Airway epithelial cell (primary cell): ENCODE measurements at places on chromosomes 2 and 18. TPM values are rescaled to one million over a fixed set of nuclear protein-coding genes. Genes with fewer than 3 reads are reported as not detected.

Gene DIS3L2
- 18.0 and 25.2 TPM in 2 replicates for total RNA-seq

Gene ACKR3
- total RNA-seq = 23.9 and 32.2 TPM in 2 replicates

Gene CYP27C1
- 1.1 and 1.7 TPM in 2 replicates for total RNA-seq

Gene SERPINB11
- total RNA-seq = 0.05 and 0.35 TPM in 2 replicates

Gene CTIF
- 8.6 and 11.5 TPM in 2 replicates for total RNA-seq

Gene FAM237A
- not detected in 2 replicates for total RNA-seq

Gene SMCHD1
- 15.0 and 24.1 TPM in 2 replicates for total RNA-seq

Gene NAGK
- 94.1 and 102 TPM in 2 replicates for total RNA-seq

Gene FTCDNL1
- total RNA-seq = 0.09 TPM in 1 of 2 replicates, not detected in the other

Gene GRB14
- 0.98 and 2.7 TPM in 2 replicates for total RNA-seq

Gene BBS5
- total RNA-seq = 3.5 and 4.3 TPM in 2 replicates

Gene DNAJC5G
- total RNA-seq = not detected in 2 replicates

Gene CYRIA
- 0.84 and 1.1 TPM in 2 replicates for total RNA-seq

Gene SLC39A6
- 55.2 and 75.3 TPM in 2 replicates for total RNA-seq

Gene COLEC12
- total RNA-seq = not detected in 2 replicates

Gene CYS1
- 0.28 TPM in 1 of 2 replicates, not detected in the other for total RNA-seq

Gene DSG3
- 165 and 218 TPM in 2 replicates for total RNA-seq

Gene DLX2
- total RNA-seq = 0.56 and 0.92 TPM in 2 replicates

Gene MFF
- total RNA-seq = 78.5 and 122 TPM in 2 replicates

Gene RTKN
- total RNA-seq = 49.8 and 58.1 TPM in 2 replicates

Gene C1D
- 30.4 and 43.1 TPM in 2 replicates for total RNA-seq

Gene CCL20
- total RNA-seq = 14.9 and 17.5 TPM in 2 replicates

Gene COL5A2
- total RNA-seq = 33.1 and 34.4 TPM in 2 replicates

Gene CASP10
- 3.8 and 5.6 TPM in 2 replicates for total RNA-seq

Gene CCDC85A
- total RNA-seq = not detected in 2 replicates

Gene ACVR1C
- total RNA-seq = under 0.01 and 0.09 TPM in 2 replicates

Gene IGFBP5
- total RNA-seq = 1.3 and 5.6 TPM in 2 replicates

Gene CHRNG
- not detected in 2 replicates for total RNA-seq

Gene IL36G
- 15.7 and 18.5 TPM in 2 replicates for total RNA-seq

Gene DRC1
- total RNA-seq = not detected in 2 replicates

Gene PLA2R1
- total RNA-seq = 2.1 and 3.0 TPM in 2 replicates

Gene TEKT4
- not detected in 2 replicates for total RNA-seq

Gene LDLRAD4
- total RNA-seq = not detected in 2 replicates

Gene TRPM8
- not detected in 2 replicates for total RNA-seq

Gene PDE11A
- not detected in 2 replicates for total RNA-seq

Gene SERPINB2
- 205 and 218 TPM in 2 replicates for total RNA-seq

Gene DUSP2
- 4.9 and 6.5 TPM in 2 replicates for total RNA-seq

Gene APOB
- total RNA-seq = not detected in 2 replicates

Gene RIT2
- total RNA-seq = not detected in 2 replicates

Gene SAG
- not detected in 2 replicates for total RNA-seq

Gene GPR35
- total RNA-seq = 0.28 TPM in 1 of 2 replicates, not detected in the other

Gene LOXHD1
- not detected in 2 replicates for total RNA-seq

Gene HOXD9
- not detected in 2 replicates for total RNA-seq

Gene BCL11A
- total RNA-seq = 9.3 and 10.8 TPM in 2 replicates

Gene POTEF
- total RNA-seq = not detected in 2 replicates

Gene TFCP2L1
- total RNA-seq = 9.3 and 12.9 TPM in 2 replicates

Gene GPR39
- total RNA-seq = 9.3 and 10.9 TPM in 2 replicates
